Ovary (tissue), 10 donors: ENCODE measurements at places on chromosomes 6 and 20. TPM values are rescaled to one million over a fixed set of nuclear protein-coding genes. Genes with fewer than 3 reads are reported as not detected.

DNA sequence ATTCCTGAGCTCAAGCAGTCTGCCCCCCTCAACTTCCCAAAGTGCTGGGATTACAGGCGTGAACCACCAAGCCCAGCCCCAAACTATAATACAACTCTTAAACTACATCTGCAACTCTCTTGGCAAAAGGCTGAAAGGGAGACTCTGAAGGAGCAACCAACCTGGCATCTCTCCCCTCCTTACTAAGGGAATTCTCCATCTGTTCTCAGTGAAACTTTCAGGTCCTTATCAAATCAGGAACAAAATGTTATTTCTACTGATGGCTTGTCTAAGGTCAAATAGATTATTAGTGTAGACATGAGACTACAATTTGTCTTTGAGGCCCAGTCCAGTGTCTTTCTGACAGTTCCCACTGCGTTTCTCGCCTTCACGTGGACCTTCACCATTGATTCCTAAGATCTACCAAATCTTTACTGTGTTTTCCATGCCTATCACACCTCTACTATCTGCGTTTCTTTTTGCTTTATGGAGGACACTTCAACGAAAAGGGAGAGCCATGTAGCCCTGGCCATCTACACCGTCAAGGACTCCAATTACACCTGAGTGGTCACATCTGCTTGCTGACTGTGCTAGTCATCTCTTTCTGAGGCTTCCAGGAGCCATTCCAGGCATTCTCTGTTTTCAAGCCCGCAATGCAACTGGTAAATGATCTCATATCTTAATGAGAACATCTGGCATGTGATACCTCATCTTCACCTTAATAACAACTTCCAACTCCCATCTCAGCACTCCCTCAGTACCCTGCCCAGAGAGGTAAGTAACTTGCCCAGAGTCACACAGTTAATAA, 405.7 kb upstream of the CITED2 start:
- DNase-seq, result no peak

DNA sequence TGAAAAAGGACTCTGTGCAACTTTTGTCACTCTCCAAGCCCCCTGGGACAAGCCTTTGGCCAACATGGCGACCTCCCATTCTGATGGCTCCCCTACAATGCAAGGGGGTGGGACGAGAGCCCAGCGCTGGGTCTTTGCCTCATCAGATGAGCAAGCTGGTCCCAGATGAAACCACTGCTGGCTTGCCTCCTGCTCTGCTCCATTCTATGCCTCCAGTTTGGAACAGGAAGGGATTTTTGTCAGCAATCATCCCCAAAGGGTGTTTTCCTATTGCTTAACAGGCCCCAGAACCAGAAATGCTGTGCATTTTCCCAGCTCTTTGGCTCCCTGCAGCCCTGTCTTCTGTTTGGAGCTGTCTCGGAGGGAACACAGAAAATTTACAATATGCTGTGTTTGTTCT, 412.7 kb downstream of the MAFB start:
- no peak for DNase-seq

DNA sequence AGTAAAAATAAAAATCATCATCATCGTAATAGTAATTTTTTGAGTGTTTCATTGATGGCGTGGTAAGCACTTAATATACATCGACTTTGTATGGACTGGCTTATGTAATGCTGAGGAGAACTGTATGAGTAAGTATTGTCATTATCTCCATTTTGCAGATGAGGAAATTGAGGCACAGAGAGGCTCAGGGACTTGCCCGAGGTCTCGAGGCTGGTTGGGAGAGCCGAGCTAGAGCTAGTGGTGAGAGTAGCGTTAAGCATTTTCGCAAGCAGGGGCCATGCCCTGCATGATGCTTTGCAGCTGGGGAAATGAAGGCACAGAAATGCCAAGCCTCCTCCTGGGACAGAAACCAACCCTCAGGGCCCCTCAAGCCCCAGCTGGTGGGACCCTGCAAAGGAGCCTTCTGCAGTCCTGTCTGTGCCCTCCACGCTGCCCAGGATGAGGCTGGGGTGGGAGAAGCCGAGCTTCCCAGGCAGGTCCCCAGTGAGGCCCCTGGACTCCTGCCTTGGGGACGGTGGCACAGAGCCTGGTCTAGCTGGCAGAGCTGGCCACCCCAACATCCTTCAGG, 31.1 kb upstream of the STX16 start:
- no peak for DNase-seq

DNA sequence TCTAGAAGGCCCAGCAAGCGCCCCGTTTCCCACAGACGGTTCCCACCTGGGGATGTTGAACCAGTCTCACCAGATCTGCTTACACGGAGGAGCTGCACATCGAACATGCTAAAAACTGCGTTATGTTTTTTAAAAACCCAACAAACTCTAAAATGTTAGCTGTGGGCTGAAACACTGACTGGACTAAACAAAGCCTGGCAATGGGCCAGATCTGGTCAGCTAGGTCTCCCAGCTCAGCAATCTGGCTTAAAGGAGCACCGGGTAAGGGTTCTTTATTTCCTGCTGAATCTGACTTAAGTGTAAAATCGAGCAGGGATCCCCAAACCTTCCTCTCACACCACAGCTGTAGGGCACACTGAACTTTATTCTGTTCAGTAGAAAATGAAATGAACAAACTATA, 156.9 kb downstream of the FOXC1 start:
- DNase-seq, result no peak

DNA sequence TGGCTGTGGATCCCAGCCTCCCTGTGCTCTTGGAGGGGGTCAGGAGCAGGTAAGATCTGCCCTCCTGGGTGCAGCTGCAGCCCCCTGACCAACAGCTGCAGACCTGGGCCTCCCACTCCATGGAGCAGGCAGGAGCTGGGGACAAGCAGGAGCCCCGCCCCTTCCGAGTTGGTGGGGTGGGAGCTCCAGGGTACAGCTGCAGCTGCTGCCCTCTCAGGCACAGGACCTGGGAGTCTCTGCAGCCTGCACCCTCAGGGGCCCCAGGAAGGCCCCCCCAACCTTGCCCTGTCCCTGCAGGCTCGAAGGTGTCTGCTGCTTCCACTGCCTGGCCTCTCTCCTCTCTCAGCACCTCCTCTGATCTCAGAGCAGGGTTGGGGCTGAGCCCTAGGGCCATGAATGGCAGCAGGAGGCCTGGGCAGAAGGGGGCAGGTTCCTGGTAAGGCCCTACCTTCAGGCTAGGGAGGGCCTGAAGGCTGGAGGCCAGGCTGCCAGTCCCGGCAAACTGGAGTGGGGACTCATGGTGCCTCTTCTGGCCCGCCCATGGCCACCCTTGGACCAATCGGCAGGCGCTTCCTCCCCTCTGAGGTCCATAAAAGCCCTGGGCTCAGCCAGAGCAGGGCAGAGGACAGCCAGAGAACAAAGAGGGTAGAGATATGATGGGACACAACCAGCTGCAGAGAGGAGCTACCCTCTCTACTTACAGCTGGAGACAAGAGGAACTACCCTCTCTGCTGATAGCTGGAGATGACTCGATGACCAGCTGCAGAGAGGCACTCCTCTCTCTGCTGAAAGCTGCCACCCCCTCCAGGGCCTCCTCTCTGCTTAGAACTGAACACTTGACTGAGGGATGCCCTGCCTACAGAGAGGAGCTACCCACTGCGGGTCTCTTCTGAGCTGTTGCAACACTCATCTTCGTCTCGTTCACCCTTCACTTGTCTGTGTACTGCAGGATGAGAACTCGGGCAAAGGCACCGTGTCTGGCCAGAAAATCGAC, 7.8 kb upstream of the PACSIN1 start:
- DNase-seq, result no peak

DNA sequence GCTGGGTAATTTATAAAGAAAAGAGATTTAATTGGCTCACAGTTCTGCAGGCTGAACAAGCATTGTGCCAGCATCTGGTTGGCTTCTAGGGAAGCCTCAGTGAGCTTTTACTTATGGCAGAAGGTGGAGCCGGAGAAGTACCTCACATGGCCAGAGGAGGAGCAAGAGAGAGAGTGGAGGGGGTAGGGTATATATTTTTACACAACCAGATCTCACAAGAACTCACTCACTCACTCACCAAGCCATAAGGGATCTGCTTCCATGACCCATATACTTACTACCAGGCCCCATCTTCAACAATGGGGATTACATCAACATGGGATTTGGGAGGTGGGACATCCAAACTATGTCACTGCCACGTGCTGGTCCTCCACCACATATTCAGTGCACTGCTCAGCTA, 152.6 kb upstream of the PRND start:
- no peak for DNase-seq

The PARD6B gene
- polyA plus RNA-seq, result 0.91 TPM

DNA sequence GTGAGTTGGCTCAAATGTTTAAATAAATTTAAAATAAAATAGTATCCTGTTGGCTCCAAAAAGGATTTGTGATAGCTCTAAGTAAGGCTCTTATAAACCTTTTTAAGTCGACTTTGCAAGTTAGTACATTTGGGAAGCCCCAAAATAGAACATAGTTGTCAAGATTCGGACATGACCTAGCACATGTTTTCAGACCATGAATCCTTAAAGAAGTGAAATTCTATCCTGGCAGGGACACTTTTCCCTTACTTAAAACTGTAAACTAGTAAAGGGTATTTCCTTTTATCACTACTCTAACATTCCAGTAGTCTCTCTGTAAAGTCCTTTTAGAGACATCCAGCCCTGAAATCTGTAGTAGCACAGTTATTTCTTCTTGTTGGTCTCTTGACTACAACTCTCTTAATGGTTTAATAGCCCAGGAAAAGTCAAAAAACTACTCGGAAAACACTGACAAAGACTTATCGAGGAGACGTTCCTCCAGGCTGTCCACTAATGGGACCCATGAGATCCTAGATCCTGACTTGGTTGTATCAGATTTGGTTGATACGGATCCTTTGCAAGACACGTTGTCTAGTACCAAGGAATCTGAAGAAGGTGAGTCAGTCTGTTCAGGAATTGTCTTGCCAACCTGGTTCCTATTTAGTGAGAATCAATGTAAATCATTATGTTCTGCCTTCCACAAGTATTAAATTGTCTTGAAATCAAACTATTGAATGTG, 83.6 kb downstream of the SCAND1 start:
- DNase-seq, result no peak

DNA sequence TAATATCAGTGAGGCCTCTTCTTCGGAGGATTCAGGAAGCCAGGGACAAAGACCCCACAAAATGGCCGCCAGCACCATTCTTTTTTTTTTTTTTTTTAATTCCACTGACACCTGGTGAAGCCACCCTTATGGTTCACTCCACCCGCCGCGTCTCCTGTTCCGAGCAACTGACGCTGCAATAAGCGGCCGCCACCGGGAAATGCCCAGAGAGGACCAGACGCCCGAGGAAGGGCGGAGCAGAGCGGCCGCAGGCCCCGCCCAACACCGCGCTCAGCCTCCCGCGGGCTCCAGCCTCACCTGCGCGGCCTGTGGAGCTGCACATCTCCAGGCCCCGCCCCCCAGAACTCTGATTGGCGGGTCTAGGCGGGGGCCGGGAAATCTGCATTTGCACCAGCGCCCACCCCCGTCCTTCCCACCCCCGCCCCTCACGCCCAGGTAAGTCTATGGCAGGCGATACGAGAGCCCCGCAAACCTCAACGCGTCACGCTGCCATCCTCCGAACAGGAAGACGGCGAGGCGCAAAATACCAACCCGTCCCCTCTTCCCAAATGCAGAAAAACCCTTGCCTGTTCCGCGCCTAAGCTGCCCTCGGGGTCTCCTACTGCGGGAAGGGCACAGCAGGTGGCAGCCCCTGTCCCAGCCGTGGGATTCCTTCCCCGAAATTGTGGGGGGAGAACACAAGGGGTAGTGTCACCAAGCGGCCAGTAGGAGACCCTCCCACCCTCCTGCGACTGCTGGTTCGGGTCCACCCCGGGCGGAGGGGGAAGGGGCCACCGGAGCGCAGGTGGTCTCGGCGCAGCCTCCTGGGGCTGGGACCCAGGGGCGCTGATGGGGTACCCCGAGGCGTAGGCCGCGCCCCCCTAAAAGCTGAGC, 960 bp downstream of the ATP9A start:
- DNase-seq, result peak; percentile 73

DNA sequence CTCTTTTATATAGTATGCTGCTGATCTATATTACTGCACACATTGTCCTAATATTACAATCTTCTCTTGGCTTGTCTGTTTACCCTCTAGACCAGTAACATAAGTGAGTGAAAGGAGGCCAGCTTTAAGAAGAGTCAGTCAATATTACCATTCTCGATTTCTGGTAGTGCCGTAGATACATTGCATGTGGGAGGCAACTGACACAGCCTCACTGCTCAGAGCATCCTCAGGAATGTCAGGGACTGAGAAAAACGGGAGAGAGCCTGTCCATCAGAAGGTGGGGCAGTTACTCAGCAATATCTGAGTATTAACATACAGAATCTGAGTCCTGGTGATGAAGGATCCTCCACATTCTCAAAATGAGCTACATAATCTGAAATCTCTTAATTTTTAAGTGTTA, 259.9 kb downstream of the GJA1 start:
- no peak for DNase-seq

The TSPO2 gene
- not detected for polyA plus RNA-seq

The OR2B6 gene
- polyA plus RNA-seq, result not detected

The RIMS4 gene
- polyA plus RNA-seq, result 3.0 TPM

GRCh38 chr6:22249711-22250350, 47.0 kb downstream of the PRL start:
- no peak for DNase-seq

DNA sequence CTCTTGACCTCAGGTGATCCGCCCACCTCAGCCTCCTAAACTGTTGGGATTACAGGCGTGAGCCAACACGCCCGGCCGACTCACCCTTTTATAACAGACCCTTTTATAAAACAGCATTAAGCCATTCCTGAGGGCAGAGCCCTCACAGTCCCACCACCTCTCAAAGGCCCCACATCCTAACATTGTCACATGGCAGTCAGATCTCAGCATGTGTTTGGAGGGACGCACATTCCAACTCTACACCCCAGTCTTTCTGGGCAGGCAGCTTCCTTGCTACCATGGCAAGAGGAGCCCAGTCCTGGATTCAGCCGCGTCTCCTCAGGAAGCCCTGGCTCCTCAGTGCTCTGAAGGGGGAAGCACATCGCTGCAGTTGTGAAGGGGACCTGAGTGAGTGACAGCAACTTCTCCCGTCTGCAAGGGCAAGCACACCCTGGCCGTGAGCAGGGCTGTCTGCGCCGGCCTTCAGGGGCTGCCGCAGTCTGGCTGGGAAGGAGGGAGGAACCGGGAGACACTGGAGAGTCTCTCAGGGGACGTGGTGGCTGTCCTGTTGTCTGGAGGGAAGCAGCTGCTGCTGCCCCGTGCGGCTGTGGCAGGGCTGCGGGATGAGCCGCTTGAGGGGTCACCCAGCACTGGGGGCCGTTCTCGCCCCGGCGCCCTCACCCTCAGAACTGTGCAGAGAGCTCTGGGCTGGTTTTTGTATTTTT, 15.9 kb downstream of the OSBPL2 start:
- no peak for DNase-seq

The SLC44A4 gene
- polyA plus RNA-seq, result 2.5 TPM

The CLVS2 gene
- polyA plus RNA-seq, result not detected

DNA sequence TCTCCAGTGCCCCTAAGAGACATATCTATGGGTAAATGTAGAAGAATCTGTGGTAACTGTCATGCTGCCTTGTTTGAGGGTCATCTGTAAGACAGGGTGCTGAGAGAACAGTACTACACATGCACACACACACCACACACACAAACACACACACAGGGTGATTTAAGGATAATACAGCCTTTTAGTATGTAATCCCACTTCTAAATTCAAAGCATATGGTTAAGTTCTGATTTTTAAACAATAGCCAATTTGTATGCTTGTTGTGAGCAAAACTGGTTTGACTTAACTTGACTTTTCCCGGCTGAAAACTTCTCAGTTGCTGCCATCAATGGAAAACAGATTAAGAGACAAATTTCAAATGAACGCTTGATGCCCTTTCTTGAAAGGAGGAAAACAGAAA, 241.8 kb downstream of the ADGRG6 start:
- no peak for DNase-seq

- peak; percentile 77 for DNase-seq
Measured at GRCh38 chr6:30075790-30076732, 492 bp upstream of the RNF39 start.

GRCh38 chr6:106702046-106702445, 72.7 kb downstream of the QRSL1 start:
- no peak for DNase-seq

The SOX18 gene
- polyA plus RNA-seq, result 12.0 TPM
